Activated CD4-positive, alpha-beta T cell treated with anti-CD3 and anti-CD28 coated beads, Interleukin-2, amount 50 U/mL, for 48 hours (primary cell): ENCODE measurements at places on chromosomes 11 and 22.

DNA sequence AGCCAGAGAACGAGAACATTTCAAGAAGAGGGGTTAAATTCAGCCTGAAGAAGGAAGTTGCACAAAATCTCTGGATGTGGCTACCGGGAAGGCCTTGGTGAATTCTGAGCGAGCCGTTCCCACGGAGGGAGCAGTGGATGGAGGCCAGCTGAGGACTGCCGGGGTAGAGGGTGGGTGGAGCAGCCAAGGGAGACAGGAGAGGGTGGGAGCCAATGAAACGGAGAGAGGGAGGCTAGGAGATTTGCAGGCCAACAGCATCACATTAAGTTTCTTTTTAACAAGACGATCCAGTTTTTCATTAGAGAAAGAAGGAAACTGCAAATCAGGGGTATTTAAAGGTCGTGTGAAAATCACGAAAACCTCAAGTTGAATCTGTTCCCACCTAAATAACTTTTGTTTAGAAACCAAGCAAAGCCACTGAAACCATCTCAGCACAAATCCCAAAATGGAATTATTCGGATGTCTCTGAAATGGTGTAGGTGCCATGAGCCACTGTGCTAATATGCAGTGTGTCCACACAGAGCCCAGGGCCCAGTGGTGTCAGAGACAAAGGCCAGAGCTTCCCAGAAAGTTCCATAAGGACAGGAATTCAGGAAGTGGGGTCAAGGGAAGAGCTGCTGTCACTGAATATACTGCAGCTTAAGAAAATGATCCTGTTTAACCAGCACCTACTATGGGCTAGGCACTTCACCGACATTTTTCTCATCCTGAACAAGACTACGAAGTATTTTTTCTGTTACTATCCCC, 59.7 kb upstream of the SLC35C1 start:
- DNase-seq = no peak

GRCh38 chr11:82673631-82674030, 60.0 kb downstream of the FAM181B start:
- no peak for DNase-seq

GRCh38 chr22:35039625-35040024, 26.3 kb upstream of the ISX start:
- DNase-seq = no peak

GRCh38 chr11:61353131-61354067, 8.3 kb downstream of the CYB561A3 start:
- DNase-seq = no peak

DNA sequence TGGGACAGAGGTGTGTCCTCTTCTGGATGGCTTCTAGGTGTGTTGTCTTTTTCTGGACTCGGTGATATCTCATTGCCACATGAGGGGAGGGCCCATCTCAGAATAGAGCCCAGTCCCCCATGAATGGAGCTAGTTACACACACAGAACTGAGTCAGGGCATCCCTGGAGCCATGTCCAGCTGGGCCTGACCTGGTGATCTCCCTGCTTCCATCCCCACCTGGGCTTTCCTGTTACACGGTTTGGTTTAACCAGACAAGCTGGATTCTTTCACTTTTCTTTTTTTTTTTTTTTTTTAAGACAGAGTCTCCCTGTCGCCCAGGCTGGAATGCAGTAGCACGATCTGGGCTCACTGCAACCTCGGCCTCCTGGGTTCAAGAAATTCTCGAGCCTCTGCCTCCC, 6.1 kb upstream of the A4GALT start:
- no peak for DNase-seq

DNA sequence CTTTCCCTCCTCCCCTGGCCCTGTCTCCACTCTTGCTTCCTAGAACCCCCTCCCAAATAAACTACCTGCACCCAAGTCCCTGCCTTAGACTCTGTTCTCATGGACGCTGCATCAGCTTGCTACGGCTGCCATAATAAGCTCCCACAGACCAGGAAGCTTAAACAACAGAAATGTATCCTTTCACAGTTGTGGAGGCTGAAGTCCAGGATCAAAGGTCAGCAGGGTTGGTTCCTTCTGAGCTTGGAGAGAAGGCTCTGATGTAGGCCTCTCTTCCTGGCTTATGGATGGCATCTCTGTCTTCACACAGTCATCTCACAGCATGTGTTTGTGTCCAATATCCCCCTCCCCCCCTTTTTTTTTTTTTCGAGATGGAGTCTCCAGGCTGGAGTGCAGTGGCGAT, 23.4 kb downstream of the CBX7 start:
- DNase-seq = no peak

- no peak for DNase-seq
These were observed at the start of gene SCUBE2 for GRCh38 chr11:9091044-9091922. TSS of gene SCUBE2 (minus strand) at chr11:9091599. CDS start at chr11:9091528, 71 bp downstream.

DNA sequence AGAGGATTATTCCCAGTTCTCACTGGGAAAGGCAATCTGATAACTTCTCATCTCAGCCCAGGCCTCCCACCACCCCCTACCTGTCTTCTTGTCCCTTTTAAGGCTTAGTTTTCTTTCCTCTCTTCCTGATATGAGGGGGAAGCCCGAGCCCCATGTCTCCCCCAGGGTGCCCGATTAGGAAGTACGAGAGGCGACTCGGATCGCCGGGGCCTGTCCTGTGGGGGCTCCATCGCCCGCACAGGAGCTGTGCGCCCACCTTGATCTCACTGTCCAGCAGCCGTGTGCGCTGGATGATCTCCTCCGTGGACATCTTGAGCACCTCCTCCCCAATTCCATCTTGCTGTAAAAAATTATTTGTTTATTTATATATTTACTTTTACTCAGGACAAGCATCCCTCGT, 628 bp downstream of the PSMC3 start:
- no peak for DNase-seq

- DNase-seq = no peak
These were observed 38.4 kb downstream of the GDPD5 start for GRCh38 chr11:75487365-75487764.

GRCh38 chr22:28810821-28811491, 10.6 kb upstream of the XBP1 start:
- DNase-seq = peak; percentile 31

- DNase-seq = no peak
These were observed 6.6 kb downstream of the PHLDA2 start for GRCh38 chr11:2922655-2923054.

GRCh38 chr11:133053124-133053776, 479.1 kb downstream of the OPCML start:
- no peak for DNase-seq
